ENCODE measurements at places on chromosomes 1 and 21. TPM values are rescaled to one million over a fixed set of nuclear protein-coding genes. Genes with fewer than 3 reads are reported as not detected.

The CLDN17 gene
- total RNA-seq, result not detected

GRCh38 chr1:53992085-53992874 lies 25.7 kb downstream of the LDLRAD1 start:
- H3K27ac ChIP-seq, result no peak overlapping the region
- DNase-seq, result peak; percentile 75
- H3K36me3 ChIP-seq, result no peaks in the 10 kb centered on the region
- no peaks in the 10 kb centered on the region for H3K4me1 ChIP-seq

GRCh38 chr1:65470766-65471165 lies 50.3 kb downstream of the LEPR start:
- H3K36me3 ChIP-seq, result no peaks in the 10 kb centered on the region
- H3K4me3 ChIP-seq, result no peak overlapping the region
- H3K27ac ChIP-seq, result no peak overlapping the region
- H3K4me1 ChIP-seq, result no peaks in the 10 kb centered on the region
- no peak for DNase-seq
- no peaks in the 10 kb centered on the region for H3K27me3 ChIP-seq

GRCh38 chr1:153928245-153928644 lies 5.5 kb upstream of the GATAD2B start:
- peak overlapping the region; percentile 62 for H3K27ac ChIP-seq
- no peaks in the 10 kb centered on the region for H3K27me3 ChIP-seq
- no peak for DNase-seq

GRCh38 chr1:193309936-193310475 lies 123.6 kb upstream of the B3GALT2 start:
- no peaks in the 10 kb centered on the region for H3K27me3 ChIP-seq
- DNase-seq, result no peak
- H3K36me3 ChIP-seq, result no peaks in the 10 kb centered on the region
- H3K27ac ChIP-seq, result no peak overlapping the region
- H3K4me1 ChIP-seq, result no peaks in the 10 kb centered on the region
- H3K4me3 ChIP-seq, result no peak overlapping the region

- no peak overlapping the region for H3K4me3 ChIP-seq
- H3K27me3 ChIP-seq, result no peaks in the 10 kb centered on the region
- no peak overlapping the region for H3K27ac ChIP-seq
- no peaks in the 10 kb centered on the region for H3K36me3 ChIP-seq
- no peaks in the 10 kb centered on the region for H3K4me1 ChIP-seq
These were observed 97.8 kb upstream of the IPO9 start for GRCh38 chr1:201731142-201731541.

DNA sequence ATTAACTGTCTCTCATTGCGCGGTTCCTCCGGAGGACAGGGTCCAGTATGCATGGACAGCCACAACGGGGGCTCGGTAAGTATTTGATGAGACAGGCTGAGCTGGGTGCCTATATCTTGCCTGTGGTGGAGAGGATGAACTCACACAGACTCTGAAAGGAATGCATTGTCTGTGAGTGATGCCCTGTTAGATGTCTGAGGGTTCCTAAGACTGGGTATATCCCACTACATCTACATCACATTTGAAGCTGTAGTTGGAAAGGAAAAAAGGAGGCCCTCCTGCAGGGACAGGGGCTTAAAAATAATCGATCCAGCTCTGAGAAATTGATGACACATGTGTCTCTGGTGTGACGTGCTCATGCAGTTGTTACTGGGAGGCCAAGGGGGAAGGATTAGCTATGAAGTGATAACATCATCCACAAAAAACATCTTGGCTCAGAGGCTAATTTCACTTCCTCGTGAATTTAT lies 1.9 kb downstream of the ADARB1 start:
- H3K27ac ChIP-seq, result no peak overlapping the region
- H3K4me1 ChIP-seq, result peaks cover 20% of the 10 kb centered on the region
- no peak for DNase-seq
- H3K36me3 ChIP-seq, result no peaks in the 10 kb centered on the region
- H3K4me3 ChIP-seq, result no peak overlapping the region

The CYP4X1 gene
- not detected for total RNA-seq

Measured in Karpas-422 (cell line).